ENCODE measurements at places on chromosomes 13 and 19. TPM values are rescaled to one million over a fixed set of nuclear protein-coding genes. Genes with fewer than 3 reads are reported as not detected.
A peak's percentile ranks its signal among the peaks of the same experiment; 100 is the strongest.

The WDR87 gene
- total RNA-seq: not detected

The FUT3 gene
- 3.6 TPM for total RNA-seq

The GRIK5 gene
- total RNA-seq: 0.68 TPM

The UBE2L5 gene
- 0.80 TPM for total RNA-seq

DNA sequence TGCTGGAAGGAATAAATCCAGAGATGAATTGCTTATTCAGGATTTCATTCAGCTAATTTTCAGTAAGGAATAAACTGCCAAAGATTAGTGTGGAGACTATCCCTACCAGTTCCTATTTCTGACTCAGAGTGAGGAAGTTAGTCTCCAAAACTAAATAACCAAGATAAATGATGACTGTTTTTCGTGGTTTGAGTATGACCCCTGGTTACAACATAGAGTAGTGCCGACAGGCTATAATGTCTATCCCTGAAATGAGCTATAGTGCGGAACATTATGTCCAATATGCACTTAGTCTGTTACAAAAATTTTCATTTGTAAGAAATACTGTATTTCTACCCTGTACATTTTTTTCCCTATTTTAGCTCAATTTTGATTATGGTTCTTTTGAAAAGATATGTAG, 51.4 kb downstream of the NBEA start:
- DNase-seq: no peak
- no peak overlapping the region for H3K4me3 ChIP-seq
- H3K27me3 ChIP-seq: no peaks in the 10 kb centered on the region
- H3K4me1 ChIP-seq: no peaks in the 10 kb centered on the region

DNA sequence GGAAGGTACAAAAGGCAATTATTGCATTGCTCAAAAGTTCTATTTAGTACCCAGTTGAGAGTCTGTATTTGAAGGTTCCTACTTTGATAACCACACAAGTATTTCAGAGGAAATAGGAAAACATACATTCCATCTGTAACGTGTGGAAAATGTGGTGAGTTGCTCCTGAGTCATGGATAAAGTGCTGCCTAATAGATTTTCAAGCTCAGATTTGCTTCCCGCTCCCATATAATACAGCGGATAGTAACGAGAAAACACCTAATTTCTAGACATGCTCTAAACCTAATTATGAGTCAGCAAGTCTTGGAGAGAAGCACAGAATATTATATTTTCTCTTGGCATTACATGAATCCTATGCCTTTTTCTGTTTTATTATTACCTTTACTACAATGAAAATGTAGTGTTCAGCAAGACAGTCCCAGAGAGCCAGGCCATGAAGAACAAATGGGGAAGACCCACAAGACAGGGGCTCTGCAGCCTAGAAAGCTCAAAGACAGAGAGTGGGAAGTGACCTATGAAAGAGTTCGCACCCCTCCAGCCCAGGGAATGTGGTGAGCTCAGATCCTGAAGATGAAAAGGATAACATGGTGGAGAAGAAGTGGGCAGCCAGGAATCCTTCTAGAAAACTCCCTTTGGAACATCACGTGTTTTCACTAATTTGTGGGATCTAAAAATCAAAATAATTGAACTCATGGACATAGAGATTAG, 116.1 kb downstream of the STARD13 start:
- H3K4me1 ChIP-seq: peaks cover 6% of the 10 kb centered on the region
- no peak overlapping the region for H3K4me3 ChIP-seq
- no peaks in the 10 kb centered on the region for H3K36me3 ChIP-seq
- H3K27ac ChIP-seq: no peak overlapping the region
- H3K27me3 ChIP-seq: no peaks in the 10 kb centered on the region
- DNase-seq: no peak

GRCh38 chr13:52127783-52128702, 830 bp downstream of the NEK5 start:
- DNase-seq: no peak
- H3K27me3 ChIP-seq: no peaks in the 10 kb centered on the region
- H3K4me3 ChIP-seq: peak overlapping the region; percentile 81
- H3K27ac ChIP-seq: no peak overlapping the region

GRCh38 chr13:98515818-98516465, 61.0 kb downstream of the STK24 start:
- H3K27ac ChIP-seq: peak overlapping the region; percentile 40
- no peak for DNase-seq
- H3K4me3 ChIP-seq: no peak overlapping the region
- H3K36me3 ChIP-seq: peaks cover 15% of the 10 kb centered on the region
- peaks cover 75% of the 10 kb centered on the region for H3K4me1 ChIP-seq

- no peaks in the 10 kb centered on the region for H3K4me1 ChIP-seq
- no peaks in the 10 kb centered on the region for H3K27me3 ChIP-seq
- H3K27ac ChIP-seq: no peak overlapping the region
- no peak for DNase-seq
These were observed 1714.4 kb downstream of the OLFM4 start for GRCh38 chr13:54742984-54743383.

GRCh38 chr13:77779552-77780272, 82.2 kb downstream of the SLAIN1 start:
- no peak overlapping the region for H3K4me3 ChIP-seq
- H3K4me1 ChIP-seq: peaks cover 6% of the 10 kb centered on the region
- no peaks in the 10 kb centered on the region for H3K36me3 ChIP-seq

DNA sequence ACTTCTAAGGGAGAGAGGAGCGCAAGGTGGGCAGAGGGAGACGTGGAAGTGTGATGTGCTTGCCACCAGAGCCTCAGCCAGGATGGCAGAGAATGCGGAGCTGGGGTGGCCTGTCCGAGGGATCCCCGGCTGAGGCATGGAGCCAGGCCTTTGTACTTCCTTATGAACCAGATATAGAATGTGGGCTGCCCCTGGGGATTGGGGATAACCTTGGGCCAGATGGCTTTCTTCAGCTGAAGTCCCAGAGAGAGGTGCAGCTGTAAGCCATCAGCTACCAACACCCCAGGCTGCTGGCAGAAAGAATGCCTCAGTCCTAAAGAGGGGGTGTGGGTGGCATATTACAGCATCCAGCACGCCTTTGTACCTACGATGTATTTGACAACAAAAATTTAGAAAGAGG, 25.5 kb upstream of the FBXO17 start:
- no peak overlapping the region for H3K4me3 ChIP-seq
- no peaks in the 10 kb centered on the region for H3K36me3 ChIP-seq
- no peak for DNase-seq
- H3K27ac ChIP-seq: no peak overlapping the region

DNA sequence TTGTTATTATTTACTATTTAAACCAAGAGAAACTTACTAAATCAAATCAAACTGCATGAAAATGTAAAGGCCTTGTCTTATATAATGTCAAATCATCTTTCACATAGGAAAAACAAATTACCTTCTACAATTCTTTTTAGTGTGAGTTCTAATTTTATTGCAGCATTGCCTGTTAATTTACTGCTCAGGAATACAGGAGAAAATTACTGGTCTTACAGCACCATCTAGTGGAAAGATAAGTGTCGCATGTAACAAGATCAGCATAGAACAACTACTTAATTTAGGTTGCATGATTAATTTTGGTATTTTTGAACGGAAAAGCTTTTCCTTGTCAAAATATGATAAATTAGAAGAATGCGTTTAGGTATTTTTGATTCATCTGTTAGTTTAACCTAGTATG, 502.7 kb downstream of the UQCRFS1 start:
- H3K36me3 ChIP-seq: no peaks in the 10 kb centered on the region
- H3K27ac ChIP-seq: no peak overlapping the region
- H3K4me3 ChIP-seq: no peak overlapping the region
- no peaks in the 10 kb centered on the region for H3K27me3 ChIP-seq

DNA sequence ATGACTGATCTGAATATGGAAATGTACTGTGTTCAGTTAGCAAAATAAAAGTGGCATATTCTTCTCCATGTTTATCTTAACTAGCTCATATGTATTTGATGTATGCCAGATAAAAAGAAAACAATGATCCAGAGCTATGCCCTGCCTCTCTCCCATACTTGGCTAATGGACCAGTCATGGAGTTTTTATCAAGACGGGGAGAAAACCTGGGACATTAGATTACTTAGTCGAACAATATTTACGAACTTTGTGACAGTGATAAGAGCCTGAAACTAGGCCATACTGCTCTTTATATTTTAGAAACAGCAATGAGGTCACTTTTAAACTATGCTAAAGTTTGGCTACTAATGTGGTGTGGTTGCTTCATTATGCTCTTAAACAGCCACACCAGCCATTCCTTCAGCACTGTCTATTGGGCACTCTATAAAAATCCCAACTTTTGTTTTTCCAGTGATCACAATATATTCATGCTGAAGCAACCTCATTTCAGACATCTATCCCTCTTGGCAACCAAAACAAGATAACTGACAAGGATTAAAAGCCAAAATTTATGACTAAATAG, 265.0 kb downstream of the FGF14 start:
- H3K4me1 ChIP-seq: peaks cover 3% of the 10 kb centered on the region
- H3K27ac ChIP-seq: no peak overlapping the region

- H3K4me3 ChIP-seq: no peak overlapping the region
- no peak overlapping the region for H3K27ac ChIP-seq
- no peak for DNase-seq
- peaks cover 94% of the 10 kb centered on the region for H3K36me3 ChIP-seq
- no peaks in the 10 kb centered on the region for H3K27me3 ChIP-seq
These were observed 21.2 kb upstream of the MYDGF start for GRCh38 chr19:4691373-4691772.

DNA sequence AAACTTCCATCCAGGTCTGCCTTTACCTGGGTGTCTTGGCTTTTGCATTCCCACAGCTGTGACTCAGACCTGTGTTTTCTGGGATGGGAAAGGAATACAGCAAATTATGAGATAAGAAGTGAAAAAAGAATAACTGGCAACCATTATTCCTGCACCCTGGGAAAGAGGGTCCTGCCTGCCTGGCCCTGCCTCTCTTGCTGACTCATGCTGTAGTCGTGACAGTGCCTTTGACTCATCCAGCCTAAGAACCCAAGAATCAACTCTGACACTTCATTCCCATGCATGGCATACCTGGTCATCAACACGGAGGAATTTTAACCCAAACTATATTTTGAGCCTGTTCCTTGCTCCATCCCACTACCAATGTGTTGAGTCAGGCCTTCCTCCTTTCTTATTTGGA, 185.4 kb upstream of the SERP2 start:
- H3K36me3 ChIP-seq: no peaks in the 10 kb centered on the region
- DNase-seq: no peak
- no peaks in the 10 kb centered on the region for H3K27me3 ChIP-seq
- H3K4me1 ChIP-seq: peaks cover 14% of the 10 kb centered on the region

DNA sequence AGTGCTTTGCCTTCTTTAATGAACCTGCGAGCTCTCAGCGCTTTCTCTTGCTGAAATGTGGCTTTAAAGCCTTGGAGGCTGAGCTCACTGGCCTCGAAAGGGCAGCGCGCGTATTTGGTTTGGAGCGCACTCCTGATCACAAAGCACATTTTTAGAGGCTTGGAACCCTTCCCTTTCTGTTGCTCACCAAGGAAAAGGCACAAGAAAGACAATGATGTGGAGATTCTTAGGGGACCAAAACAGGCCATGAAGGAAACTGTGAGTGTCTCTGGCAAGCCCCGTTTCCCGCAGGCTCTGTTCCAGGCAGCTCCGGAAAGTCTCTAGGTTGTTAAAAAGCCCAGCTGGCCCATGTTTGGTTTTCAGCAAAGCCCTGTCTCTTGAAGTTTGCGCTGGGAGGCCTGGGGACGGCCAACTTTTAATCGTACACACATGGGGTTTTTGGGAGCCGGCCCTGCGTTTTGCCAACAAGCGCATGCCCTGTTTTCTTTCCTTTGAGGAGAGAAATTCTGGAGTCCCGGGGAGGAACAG, 9.4 kb upstream of the SPC24 start:
- H3K4me1 ChIP-seq: peaks cover 22% of the 10 kb centered on the region
- no peaks in the 10 kb centered on the region for H3K27me3 ChIP-seq
- no peak overlapping the region for H3K4me3 ChIP-seq
- peak overlapping the region; percentile 82 for H3K27ac ChIP-seq

DNA sequence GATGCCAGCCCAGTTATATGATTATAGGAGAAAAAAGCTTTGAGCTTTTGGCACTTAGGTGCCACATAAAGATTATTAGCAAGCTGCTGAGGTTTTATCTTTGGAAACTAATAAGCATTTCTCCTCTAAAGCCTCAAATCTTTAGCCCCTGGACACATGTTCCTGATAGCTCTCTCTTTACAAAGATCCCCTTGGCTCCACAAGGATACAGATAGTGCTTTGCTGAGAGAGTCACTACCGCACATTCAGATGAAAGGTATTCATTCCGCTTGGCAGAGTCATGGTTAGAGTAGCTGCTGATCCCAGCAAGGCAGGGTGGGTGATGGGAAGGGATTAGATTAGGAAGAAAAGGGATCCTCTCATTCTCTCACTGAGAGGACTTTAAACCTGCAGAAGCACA, 28.2 kb upstream of the PSG7 start:
- DNase-seq: no peak
- H3K36me3 ChIP-seq: no peaks in the 10 kb centered on the region
- no peaks in the 10 kb centered on the region for H3K27me3 ChIP-seq
- no peaks in the 10 kb centered on the region for H3K4me1 ChIP-seq
- H3K4me3 ChIP-seq: no peak overlapping the region

DNA sequence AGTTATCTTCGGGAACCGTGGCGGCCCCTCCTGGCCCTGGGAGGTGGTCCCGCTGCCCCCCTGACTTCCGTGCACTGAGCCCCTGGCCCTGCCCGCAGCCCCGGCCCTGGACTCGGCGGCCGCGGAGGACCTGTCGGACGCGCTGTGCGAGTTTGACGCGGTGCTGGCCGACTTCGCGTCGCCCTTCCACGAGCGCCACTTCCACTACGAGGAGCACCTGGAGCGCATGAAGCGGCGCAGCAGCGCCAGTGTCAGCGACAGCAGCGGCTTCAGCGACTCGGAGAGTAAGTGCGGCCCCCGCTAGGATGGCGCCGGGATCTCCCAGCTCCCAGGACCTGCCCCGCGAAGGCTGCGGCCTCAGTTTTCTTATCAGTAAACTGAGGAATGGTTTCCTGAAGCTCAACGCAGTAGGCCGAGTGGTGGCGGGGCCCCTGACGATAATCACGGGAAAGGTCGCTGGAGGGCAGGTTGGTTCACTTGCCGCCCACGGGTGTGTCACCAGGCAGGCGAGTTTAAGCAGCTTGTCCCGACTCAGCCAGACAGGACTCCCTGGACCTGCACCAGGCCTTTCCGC, 924 bp downstream of the RGCC start:
- peak overlapping the region; percentile 82 for H3K27ac ChIP-seq
- H3K27me3 ChIP-seq: peaks cover 3% of the 10 kb centered on the region
- peaks cover 52% of the 10 kb centered on the region for H3K4me1 ChIP-seq
- H3K4me3 ChIP-seq: peak overlapping the region; percentile 90
- peak; percentile 75 for DNase-seq

- no peak for DNase-seq
- no peak overlapping the region for H3K4me3 ChIP-seq
- peaks cover 20% of the 10 kb centered on the region for H3K27me3 ChIP-seq
- no peak overlapping the region for H3K27ac ChIP-seq
These were observed 40.1 kb downstream of the HSPH1 start for GRCh38 chr13:31121379-31122140.

- peaks cover 40% of the 10 kb centered on the region for H3K4me1 ChIP-seq
- no peaks in the 10 kb centered on the region for H3K27me3 ChIP-seq
- no peaks in the 10 kb centered on the region for H3K36me3 ChIP-seq
- DNase-seq: peak; percentile 92
- H3K4me3 ChIP-seq: peak overlapping the region; percentile 93
These were observed 2.4 kb upstream of the MYCBP2 start for GRCh38 chr13:77329133-77329910.

All from suprapubic skin (tissue), 4 donors.